ENCODE measurements at places on chromosomes 1 and 21.

DNA sequence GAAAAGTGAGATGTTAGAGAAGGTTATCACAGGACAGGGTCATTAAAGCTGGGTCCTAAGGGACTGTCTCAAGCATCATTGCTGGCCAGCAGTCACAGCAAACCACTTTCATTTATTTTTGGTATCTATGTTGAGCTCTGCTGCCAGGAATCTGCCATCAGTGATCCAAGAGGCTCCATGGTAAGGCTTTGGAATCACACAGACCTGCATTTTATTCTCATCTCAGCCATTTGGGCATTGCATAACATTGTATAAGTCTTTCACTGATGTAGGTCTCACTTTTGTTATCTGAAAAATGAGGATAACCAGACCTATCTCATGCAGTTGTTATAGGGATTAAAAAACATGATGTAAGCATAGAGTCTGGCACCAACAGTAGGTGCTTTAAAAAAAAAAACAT lies 77.5 kb downstream of the OMA1 start:
- no peak for DNase-seq

- DNase-seq: no peak
Observed at GRCh38 chr1:93360111-93360510, 14.4 kb downstream of the DR1 start.

DNA sequence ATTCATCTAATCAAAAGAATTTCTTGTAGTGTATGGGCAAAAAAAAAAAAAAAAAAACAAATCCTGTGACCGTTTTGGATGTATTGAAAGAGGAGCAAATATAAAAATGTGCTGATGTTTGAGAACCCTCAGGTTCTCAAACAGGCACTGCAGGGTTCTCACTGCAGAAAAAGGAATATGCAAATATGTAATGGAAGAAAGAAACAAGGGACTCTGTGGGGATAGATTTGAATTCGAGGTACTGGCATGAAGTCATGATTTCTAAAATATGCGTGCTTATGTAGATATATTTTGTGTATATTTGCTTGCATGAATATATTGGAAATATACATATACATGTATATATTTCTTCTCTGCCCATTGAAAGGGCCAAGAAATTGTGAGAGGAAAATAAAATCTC lies 365.0 kb upstream of the RUNX1 start:
- no peak for DNase-seq

DNA sequence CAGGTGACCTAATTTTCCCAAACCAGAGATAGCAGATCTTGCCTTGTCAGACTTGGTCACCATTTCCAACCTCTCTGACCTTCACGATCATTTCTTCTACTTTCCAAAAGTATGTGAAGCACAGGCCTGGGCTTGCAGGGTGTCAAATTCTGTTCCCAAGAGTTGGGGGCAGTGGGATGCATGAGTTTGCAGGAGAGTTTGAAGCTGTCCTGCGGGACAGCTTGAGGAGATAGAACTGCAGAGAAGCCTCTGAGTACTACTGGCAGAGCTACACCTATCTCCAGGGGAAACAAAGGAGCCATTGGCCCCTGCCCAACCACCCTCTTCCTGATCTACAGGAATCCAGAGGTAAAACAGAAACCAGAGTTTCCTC lies 11.3 kb downstream of the TXNIP start:
- no peak for DNase-seq

- DNase-seq: no peak
Observed at GRCh38 chr1:68162761-68163160, 69.6 kb downstream of the WLS start.

DNA sequence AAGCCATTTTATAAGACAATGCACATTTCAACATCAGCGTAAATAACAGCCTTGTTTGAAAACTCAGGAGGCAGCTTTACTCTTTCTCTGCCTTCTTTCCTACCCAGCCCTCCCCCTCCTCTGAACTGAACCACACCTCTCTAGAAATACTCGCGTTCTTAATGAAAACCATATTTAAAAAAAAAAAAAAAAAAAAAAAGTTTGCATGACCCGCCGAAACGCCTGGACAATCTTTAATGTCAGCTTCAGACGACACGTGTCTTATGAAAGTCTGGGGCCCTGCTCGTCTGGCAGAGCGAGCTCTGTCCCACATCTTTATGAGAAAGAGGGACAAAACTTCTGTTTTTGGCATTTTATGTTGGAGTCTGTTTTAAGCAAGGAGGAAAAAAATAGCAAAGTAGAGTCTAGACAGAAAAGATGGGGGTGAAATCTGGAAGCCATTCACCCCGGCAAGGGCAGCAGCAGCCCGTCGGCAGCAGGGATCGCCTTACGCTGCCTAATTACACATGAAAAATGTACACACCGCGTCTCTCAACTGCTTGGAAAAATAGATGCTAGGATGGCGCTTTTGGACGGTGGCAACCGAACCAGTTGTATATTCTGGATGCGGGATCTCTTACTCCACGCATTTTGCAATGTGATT lies 130.4 kb upstream of the ETS2 start:
- DNase-seq: no peak

DNA sequence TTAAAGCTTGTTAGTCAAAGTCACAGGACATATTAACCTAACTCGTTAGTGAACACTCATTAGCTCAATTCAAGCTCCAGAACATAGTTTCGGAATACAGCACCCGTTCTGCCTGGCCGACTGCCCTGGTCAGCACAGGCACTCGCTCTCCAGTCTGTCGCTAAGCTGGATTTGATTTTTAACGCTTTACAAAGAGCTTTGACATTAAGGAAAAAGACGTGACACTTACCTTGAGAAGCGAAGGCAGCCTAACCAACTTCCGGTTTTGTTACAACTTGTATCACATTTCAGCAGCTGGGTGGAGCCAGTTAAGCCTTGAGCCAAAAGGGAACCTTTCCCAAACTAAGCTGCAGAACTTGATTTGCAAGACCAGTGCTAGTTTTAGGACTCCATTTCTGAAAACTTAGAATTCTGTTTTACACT lies at the start of gene FRRS1:
Gene FRRS1 (minus strand): TSS at position 258 of the 423 bp plus-strand sequence. CDS start 17,867 bp downstream, outside the sequence.
- peak; percentile 78 for DNase-seq

All from GDM1 (cell line).